ENCODE measurements at places on chromosomes 11 and 22.

GRCh38 chr11:44793350-44794090 lies 66.8 kb downstream of the TSPAN18 start:
- no peak for DNase-seq

GRCh38 chr11:61754534-61755482 lies 2.4 kb downstream of the MYRF start:
- DNase-seq, result no peak

DNA sequence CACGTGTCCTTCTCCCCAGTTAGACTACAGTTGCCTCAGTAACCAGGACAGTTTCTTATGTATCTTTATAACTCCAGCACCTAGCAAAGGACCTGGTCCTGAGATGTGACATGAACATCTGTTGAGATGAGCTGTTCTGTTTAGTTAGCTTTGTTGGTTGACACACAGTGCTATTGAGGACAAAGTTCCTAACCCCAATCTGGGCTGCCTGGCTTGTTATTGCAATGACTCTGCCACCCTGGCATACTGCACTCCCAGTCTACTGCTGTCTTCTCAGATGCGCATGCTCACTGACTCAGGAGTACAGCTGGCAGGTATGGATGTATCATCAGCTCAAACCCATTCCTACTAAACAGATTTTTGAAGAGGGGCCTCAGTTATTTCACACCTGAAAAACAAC lies 7.4 kb downstream of the DESI1 start:
- DNase-seq, result no peak

- DNase-seq, result no peak
Observed at GRCh38 chr22:49886346-49887063, 31.7 kb downstream of the ALG12 start.

DNA sequence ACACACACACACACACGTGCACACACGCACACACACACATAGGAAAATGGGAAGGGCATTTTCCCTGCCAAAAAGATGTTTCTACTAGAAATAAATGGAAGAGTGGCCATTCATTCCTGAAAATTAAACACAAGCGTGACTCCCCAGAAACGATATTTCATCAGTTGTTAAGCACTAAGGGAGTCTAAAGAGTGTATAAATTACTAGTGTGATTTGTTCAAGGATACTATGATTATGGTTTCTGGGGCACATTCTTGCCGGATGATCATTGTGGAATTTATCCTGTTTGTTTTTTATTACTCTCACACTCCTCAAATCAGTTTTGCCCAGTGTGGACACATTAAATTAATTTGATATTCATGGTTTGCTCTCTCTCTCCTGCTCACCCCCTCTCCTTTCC lies 16.4 kb upstream of the AMOTL1 start:
- DNase-seq, result no peak

DNA sequence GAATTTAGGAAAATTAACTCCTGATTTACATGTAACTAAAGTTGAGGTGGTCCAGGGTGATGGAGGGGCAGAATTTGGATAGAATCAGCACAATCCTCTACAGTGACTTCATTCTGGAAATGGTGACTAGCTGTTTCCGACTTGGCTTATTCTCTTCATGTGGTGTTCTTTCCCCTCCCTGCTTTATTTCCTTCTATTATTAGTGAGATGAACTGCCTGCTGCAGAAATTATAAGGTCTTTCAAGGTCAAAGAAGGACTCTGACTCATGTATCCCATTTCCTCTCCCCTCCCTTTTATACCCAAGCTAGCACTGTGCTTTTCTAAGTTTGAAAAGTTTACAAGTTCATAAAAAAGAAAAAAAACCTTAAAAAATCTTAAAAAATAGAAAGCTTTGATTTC lies 12.2 kb upstream of the MRPL17 start:
- no peak for DNase-seq

DNA sequence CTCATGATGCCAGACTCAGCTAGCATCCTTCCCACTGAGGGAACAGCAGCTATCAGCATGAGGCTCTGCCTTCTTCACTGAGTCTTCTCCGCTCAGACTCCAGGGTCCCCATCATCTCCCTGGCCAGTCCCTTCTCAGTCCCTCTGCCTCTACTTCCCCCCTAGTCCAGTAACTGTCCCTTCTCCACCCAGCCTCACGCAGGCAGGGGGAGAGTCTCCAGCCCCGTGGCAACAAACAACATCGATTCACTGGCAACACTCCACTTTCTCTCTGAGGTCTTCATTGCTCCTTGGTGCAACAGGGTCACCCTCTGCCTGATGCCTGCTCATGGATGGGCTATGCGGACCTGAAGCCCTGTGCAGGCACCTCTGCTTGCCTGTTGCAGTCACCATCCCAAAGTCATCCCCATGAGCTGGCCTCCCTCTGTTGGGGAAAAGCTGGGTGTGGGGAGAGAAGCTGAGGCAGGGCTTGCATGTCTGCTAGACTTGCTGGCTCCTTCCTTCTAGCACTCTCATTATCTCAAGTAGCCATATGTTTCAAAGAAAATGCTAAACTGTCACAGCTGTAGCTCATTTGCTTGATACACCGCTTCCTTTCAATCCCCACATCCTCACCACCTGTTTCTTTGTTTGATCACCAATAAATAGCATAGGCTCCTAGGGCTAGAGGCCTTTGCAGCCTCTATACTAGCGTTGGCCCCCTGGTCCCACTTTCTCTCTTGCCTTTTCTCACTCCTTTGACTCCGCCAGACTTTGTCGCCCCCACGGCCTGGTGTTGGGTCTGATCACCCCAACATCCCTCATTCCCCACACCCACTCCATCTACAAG lies 4.3 kb upstream of the BCR start:
- no peak for DNase-seq

- no peak for DNase-seq
Observed at GRCh38 chr22:47568700-47569099, 806.2 kb downstream of the TBC1D22A start.

GRCh38 chr22:28915969-28916368 lies 32.6 kb downstream of the ZNRF3 start:
- DNase-seq, result no peak

GRCh38 chr11:24589064-24589463 lies 92.2 kb downstream of the LUZP2 start:
- no peak for DNase-seq

GRCh38 chr11:126488591-126489370 lies 133.3 kb downstream of the ST3GAL4 start:
- DNase-seq, result no peak
